ENCODE measurements at places on chromosomes 3 and 15.

- no peak for DNase-seq
Measured at GRCh38 chr3:133295944-133296917, 103.6 kb upstream of the BFSP2 start.

- peak; percentile 37 for DNase-seq
Measured at GRCh38 chr15:43204016-43204901, 16.6 kb downstream of the EPB42 start.

GRCh38 chr3:107213044-107213669 is 164.1 kb upstream of the CCDC54 start:
- DNase-seq: no peak

DNA sequence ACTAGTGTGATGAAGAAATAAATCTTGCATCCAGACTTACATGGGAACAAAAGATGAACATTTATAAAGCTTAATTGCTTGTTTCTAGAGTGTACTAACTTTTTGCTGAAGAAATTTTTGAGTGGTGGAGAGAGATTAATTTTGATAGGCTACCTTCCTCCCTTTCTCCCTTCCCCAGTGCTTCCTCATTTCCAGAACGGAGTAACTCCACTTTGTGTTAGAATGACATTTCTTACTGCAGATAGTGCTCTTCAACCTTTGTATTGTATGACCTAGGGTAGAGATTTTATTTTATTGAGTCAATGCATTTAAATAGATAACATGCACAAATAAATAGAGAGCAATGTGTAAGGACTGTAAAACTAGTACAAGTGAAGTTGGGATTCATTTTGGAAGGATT is 1.9 kb downstream of the ATP1B3 start:
- no peak for DNase-seq

- no peak for DNase-seq
Measured at GRCh38 chr3:59210260-59210659, 160.4 kb upstream of the CFAP20DC start.

DNA sequence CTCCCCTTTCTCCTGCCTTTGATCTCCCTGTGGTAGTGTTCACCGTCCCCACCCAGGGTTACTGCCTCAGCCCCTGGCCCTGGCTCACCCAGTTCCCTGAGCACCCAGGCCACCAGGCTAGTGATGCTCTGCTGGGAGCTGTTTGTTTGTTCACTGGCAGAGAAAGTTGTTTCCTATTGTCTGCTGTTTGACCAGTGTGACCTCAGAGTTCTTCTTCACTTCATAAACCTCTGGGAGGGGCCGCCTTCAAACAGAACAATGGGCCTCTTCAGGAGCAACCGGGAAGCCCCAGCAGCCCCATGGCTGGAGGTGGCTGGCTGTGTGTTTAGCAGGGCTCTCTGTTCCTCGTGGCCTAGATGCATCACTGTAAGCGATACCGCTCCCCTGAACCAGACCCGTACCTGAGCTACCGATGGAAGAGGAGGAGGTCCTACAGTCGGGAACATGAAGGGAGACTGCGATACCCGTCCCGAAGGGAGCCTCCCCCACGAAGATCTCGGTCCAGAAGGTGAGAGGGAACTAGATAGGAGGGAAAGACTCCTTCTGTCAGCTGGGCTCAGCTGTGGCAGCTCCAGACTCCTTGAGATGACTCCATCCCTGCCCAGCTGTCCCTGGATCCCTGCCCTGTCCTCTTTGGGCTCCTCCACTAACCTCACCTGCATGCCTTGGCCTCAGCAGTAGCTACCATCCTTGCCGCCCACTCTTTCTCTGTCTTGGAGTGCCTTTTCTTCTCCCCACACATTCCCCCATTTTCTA is 3.4 kb downstream of the CLK3 start:
- DNase-seq: no peak

DNA sequence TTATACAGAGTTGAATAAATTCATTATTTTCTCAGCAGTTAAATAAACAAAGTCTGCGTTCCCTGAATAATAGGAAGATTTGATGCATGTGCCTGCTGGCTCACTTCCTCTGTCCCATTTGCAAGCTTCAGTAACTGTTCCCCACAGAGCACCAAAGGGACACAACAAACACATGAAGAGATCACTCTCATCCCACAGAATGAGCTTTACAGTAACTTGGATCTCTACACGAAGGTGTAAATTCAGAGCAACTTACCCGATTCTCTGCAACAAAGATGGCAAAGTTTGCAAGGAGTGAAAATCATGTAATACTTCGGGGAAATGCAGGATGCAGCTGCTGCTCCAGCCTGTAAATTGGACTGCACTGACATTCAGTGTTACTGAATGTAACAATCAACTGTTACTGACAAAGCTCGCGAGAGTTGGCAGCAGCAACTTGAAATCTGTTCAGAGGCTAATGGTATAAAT is at the start of gene BCHE:
TSS of gene BCHE (minus strand) at position 366 of the 468 bp plus-strand sequence. CDS start 6,390 bp downstream, outside the sequence.
- peak; percentile 42 for DNase-seq

GRCh38 chr3:21599890-21600289 is 151.1 kb downstream of the ZNF385D start:
- no peak for DNase-seq

GRCh38 chr3:104632521-104632920 is 734.2 kb upstream of the ALCAM start:
- DNase-seq: no peak

- DNase-seq: no peak
Measured at GRCh38 chr3:116053017-116053416, 392.3 kb downstream of the LSAMP start.

DNA sequence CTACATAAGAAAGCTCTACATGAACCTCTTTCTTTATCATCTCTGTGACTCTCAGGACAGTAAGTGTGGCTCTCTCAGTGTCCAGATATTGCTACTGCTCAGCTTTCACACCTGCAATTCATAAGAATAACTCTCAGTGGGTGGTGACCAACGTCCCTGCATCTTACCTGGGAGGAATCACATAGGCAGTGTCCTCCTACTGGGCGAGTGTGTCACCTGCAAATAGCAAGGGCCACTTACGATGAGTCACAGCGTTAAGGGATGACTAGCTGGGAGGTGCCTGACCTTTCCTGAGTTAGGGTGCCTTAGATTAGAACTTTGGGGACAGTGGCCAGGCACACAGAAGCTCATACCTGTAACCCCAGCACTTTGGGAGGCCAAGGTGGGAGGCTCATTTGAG is 90.8 kb upstream of the C3orf80 start:
- no peak for DNase-seq

- no peak for DNase-seq
Measured at GRCh38 chr3:189446959-189447560, 184.1 kb upstream of the TP63 start.

- DNase-seq: peak; percentile 15
Measured at GRCh38 chr3:25856902-25857518, 67.1 kb downstream of the OXSM start.

DNA sequence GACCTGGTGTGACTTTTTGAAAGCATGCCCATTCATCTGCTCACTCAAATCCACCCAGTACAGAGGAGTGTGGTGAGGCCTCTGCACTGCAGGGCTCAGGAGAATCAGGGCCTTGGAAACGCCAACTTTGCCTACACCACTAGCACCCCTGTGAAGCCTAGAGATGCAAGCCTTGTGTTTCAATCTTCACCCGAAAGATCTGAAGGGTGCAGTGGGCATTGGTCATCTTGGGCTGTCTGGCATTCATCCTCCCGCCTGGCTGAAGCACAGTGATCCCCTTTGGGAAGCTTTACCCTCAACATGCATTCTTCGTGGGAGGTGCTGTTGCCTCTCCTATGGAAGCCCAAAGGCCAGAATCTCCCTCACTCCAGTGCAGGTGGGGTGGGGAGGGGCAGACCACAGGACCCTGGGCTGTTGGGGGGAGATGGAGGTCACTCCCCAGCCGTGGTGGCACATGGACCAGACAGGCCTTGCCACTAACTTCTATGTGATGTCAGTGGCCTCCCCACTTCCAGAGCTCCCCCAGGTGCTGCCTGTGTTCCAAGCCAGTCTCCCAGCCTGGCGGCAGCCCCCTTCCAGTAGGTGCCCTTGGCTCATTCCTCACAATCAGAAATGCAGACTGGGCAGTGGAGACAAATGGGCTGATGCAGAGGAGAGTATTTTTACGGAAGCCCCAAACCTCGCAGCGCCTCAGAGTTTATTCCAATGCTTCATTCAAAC is 92.5 kb downstream of the ADAMTS17 start:
- no peak for DNase-seq

GRCh38 chr15:66832664-66833063 is 130.6 kb downstream of the SMAD6 start:
- DNase-seq: no peak

GRCh38 chr3:25689226-25689625 is 24.5 kb upstream of the TOP2B start:
- no peak for DNase-seq

DNA sequence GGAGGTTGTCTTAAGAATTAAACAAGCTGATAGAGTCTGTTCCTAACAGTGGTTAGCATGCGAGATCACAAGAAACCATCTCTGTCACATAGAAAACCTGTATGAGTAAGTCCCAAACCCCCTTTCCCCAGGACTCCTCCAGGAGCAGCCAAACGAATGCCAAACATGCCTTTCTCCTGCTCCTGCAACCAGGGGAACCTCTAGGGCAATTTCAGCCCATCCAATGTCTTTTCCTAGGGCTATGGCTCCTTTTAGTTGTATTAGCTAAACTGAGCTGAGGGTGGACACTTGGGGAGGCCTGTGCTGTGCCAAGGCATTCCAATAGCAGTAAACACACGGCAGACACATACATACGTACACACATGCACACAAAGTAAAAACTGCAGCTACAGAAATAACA is 36.5 kb upstream of the TIMP4 start:
- DNase-seq: no peak

- peak; percentile 99 for DNase-seq
Measured at GRCh38 chr3:52670621-52671521, 14.8 kb downstream of the PBRM1 start.

GRCh38 chr3:169758359-169758994 is 6.4 kb downstream of the TERC start:
- no peak for DNase-seq

DNA sequence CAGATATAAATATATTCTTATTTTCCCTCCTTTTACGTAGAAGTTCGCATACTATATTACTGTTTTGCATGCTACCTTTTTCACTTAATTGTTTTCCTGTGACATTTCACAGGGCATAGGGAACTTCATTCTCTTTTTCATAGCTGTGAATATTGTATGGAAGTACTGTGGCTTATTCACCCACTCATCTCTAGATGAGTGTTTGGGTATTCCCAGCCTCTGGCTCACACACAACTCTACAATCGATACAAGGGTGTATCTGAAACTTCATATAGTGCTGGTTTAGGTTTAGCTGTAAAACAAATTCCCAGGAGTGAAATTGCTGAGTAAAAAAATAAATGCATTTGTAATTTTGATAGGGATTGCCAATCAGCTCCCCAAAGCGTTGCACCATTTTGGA is 55.3 kb upstream of the MAGI1 start:
- no peak for DNase-seq

DNA sequence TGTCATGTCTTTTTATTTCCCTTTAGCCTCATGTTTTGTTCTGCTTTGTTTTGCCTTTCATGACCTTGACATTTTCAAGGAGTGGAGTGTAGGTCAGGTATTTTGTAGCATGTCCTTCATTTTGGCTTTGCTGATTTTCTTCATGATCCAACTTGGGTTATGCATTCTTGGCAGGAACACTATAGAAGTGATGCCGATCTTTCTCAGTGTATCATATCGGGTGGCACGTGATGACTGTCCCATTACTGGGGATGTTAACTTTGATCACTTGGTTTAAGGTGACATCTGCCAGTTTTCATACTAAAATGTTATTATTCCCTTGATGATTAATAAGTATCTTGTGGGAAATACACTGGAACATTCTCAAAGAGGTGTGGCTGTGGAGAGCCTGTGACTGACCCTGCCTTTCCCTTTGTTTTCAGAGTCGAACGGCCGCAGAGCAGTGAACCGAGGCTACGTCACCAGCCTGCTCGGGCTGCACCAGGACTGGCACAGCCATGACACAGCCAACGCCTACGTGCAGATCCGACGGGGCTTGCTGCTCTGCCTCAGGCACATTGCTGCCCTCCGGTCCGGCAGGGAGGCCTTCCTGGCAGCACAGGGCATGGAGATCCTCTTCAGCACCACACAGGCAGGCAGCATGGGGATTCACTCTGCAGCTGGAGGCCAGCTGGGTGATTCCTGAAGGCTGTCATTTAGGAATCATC is 167.7 kb downstream of the AGBL1 start:
- DNase-seq: no peak

DNA sequence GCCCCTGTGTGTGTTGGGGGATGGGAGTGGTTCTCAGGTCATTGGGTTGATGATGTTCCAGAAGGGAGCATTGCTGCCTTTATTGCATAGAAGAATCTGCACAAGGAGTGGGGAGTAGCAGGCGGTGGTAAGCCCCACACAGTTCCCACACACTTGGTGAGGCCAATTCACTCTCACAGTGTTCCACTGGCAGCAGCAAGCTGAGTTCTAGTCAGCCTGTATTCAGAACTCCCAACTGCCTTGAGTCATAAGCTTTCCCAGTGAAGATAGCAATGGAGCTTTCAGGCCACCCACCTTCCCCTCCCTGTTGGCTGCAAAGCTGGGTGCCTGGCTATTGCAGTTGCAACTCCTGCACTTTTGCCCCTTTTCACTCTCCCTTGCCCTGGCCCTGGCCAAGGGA is 181.1 kb upstream of the RBMS3 start:
- no peak for DNase-seq

GRCh38 chr3:39432342-39432741 is 25.8 kb downstream of the RPSA start:
- DNase-seq: no peak

- DNase-seq: no peak
Measured at GRCh38 chr3:42056840-42057239, 34.3 kb upstream of the TRAK1 start.

DNA sequence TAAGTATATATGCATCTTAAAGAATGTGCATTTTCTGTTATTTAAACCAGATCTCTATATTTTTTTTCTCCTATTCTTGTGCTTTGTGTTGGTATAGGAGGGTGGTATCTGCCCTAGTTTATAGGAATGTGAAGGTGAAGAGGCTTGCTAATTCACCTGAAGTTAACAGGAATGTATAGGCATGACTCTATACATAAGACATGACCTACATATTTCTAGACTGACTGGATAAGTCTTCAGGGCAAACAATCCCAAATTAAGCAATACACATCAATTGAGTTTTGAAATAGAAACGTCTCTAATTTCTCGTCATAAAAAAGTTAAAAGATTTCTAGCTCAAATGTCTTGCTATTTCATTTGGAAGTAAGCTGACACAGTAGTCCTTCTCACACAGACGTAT is 410.0 kb downstream of the DIPK2A start:
- no peak for DNase-seq

All from AG04450 (cell line).